ENCODE measurements at places on chromosomes 1 and 21. TPM values are rescaled to one million over a fixed set of nuclear protein-coding genes. Genes with fewer than 3 reads are reported as not detected.

The MAP3K21 gene
- 0.18 TPM for total RNA-seq

DNA sequence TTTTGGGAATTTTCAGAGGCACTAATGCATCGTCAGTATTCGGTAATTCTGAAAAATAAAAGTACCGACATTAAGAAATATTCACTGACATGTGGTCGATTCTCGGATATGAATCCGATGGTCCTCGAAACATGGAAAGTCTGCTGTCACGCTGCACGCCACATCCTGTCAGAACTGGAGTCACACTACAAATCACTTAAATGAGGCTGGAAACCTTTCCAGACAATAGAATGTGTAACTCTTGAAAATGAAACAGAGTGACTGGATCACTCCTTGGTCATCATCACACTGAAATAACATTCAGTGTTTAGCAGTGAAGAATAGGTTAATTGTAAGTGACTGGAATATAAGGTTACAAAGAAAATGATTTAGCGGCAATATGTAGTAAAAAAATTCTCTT, 620.1 kb upstream of the ADAMTS5 start:
- no peak for DNase-seq

The ACKR1 gene
- not detected for total RNA-seq

The LAMC1 gene
- 394 TPM for total RNA-seq

DNA sequence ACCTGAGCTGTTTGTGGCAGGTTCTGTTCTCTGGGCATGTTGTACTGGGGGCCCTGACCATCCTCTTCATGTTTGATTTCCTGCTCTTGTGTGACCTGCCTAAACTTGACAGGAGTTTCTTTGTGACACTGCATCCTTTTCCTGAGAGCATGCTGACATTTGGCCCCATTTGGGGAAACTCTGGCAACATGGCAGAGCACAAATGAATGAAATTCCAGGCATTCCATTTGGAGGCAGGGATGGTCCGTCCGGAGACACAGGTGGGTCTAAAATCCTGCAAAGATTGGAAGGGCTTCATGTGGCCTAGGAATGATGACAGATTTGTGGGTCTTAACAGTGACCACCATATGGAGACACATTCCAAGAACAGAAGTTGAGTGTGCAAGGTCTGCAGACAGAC, 184.0 kb downstream of the FCRL5 start:
- DNase-seq: no peak

DNA sequence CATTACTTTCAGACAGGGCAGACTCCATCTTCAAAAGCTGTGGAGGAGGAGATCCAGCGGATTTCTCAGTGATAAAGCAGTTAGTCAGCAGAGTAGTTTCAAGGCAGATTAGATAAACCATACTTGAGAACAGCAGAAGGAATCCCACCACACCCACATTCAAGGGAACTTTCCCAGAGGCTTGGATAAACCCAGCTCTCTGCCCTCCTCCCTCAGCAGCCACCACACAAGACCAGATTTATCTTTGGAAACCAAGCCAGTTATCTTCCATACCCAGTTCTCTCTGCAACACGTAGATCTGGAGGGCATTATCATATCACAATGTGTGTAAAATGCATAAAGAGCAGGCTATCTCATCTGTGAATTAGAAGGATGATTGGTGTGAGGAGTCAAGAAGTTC, 40.2 kb downstream of the GFI1 start:
- DNase-seq: peak; percentile 84

The CYP4A22 gene
- not detected for total RNA-seq

The TARDBP gene
- 36.7 TPM for total RNA-seq

DNA sequence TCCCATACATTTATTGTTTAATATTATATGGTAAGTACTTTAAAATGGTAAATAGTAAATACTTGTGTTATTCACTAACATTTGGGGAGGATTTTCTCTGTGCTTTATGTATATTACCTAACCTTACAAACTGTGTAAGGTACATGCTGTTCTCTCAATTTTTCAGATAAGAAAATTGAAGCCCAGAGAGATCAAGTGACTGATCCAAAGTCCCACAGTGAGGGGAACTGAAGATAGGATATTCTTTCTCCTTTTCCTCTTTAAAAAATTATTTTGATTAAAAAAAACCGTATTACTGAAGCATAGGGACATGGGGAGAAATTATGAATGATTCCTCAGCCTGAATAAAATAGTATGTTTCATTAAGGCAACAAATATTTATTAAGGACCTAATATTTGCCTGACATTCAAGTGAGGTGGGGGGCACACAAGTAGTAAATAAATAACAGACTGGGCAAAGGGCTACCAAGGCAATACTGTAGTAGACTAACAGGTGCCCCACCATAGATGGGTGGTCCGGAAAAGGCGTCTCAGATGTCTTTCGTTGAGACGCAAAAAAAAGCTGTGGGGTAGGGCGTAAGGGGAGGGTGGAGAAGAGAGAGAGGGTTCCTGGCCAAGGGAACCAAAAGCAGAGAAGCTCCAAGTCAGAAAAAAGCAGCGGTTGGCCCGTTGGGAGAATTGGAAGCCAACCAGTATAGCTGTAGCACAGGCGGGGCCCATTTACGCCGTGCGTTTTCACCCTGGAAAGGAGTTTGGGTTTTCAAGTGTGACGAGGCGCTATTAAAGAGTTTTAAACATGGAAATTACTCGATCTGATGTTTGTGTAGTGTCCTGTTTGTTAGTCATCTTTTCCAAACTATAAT, 944 bp upstream of the AGO3 start:
- DNase-seq: peak; percentile 42

- DNase-seq: no peak
Measured at GRCh38 chr1:175599212-175599705, 144.1 kb downstream of the TNR start.

Measured in IMR-90 (cell line).